ENCODE measurements at places on chromosomes 12 and 14.
A peak's percentile ranks its signal among the peaks of the same experiment; 100 is the strongest.

- peak; percentile 30 for DNase-seq
Measured at GRCh38 chr14:22472935-22473854, 115.8 kb downstream of the DAD1 start.

DNA sequence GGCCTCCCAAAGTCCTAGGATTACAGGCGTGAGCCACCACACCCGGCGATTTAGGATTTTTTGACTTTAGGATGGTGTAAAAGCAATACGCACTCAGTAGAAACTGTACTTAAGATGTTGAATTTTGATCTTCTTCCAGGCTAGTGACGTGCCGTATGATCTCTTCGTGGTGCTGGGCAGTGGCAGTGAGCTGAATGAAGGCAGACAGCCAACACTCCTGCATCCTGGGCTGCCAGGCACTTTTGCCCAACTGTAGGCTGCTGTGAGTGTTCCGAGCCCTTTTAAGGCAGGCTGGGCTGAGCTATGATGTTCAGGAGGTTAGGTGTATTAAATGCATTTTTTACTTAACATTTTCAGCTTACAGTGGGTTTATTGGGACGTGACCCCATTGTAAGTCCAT is 21.3 kb downstream of the IL31 start:
- DNase-seq: no peak

GRCh38 chr12:32118806-32119205 is 12.2 kb downstream of the BICD1 start:
- no peak for DNase-seq

DNA sequence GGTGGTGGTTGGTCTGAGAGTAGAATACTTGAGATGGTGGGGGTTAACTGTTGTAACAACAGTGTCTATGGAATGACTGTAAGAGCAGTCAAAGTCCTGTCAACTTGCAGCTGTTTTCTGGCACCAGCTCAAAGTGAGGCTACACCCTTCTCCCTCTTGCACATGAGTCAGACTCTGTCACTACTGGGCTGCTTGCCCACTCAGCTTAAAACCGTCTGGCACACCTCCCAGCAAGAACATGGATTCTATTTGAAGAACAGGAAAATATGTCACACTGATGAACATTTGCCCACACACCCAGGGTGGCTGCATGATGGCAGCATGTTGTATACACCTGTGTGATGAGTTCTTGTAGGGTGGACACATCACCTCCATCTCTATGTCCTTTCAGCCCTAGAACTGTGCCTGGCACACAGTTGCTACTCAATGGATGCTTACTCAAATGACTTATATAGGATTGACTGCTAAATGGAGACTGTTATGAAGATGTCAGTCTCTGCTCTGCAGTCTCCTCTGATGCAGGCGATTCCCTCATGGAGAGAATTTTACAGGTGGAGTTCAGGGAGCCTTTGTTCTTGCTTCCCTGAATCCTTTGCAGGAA is 19.3 kb upstream of the SERPINA6 start:
- DNase-seq: peak; percentile 97

GRCh38 chr12:46452061-46452615 is 79.6 kb upstream of the SLC38A2 start:
- no peak for DNase-seq
